ENCODE measurements at places on chromosomes 5 and 9.

DNA sequence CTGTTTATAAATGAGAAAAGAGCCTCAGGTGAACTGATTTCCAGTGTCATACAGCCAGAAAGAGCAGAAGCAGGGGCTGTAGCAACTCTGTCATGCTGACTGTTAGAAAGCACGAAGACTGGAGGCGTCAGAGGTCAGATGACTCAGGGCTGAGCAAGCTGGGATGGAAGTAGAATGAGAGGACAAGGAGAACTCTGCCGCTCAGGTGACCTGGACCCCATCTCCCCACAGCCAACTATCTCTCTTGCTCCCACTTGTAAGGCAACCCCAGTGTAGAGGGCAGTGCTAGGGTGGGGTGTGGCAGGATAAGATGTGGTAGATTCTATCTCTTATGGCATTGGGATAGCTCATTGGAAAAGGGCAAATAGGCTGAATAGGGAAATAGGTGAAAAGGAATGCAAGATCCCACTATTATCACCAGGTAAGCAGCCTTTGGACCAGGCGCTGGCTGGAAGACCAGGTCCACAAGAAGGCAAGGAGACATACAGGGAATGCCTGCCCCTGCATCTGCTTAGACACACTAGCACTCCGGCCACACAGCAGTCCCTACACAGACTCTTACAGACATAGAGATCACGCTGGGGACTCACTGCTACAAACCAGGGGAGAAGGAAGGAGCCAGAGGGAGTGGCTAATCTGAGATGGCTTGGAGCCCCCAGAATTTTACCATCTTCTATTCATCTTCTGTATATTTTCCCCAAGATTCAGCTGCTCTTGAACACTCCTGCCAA, 21.2 kb upstream of the LOX start:
- no peak for DNase-seq

DNA sequence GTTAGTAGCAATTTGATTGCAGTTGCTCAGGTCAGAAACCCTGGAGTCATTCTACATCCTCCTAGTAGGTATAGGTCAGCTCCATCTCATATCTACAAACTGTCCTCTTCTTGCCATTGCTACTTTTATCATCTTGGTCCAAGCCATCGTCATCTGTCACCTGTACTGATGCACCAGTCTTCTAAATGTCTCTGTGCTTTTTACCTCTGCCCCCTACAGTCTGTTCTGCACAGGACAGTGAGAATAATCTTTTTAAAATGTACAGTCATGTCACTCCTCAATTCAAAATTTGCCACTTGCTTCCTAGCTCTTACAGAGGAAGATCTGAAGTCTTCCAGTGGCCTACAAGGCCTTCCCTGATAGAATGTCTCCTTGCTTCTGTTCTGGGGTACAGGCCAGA, 6.8 kb downstream of the NNT start:
- no peak for DNase-seq

GRCh38 chr5:167945542-167946384, 345.7 kb upstream of the WWC1 start:
- DNase-seq: no peak

DNA sequence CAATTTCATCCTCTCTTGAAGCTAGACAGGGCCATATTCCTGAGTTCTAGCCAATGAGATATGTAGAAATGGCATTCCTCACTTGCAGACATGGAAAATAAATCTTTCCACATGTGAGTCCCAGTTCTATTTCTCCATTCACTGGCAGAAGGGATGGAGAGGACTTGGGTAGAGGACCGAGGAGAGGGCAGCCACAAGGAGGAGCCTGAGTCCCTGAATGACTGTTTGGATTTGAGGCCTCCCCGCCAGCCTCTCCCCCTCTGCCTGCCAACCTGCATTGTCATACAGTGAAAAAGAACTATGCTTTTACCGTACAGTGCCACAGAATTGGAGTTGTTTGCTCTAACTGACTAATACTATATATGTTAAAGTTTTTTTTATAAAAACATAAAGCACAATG, 583.0 kb upstream of the WWC1 start:
- DNase-seq: no peak

DNA sequence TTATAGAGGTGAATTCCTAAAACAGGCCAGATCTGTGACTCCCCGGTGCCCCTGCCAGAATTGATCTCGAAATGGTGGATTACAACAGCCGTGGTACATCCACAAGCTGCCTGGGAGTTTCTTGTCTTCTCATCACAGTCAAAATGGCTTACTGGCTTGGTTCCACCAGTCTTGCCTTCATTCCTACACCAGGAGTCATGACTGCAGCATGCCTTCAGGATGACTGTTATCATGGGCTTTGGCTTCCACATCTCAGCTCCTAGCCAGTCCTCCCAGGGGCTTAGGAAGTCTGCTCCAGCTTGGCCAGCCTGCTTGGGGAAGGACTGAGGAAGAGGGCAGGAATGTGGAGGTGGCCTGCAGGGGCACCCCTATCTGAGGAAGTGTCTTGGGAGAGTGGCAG, 132.9 kb upstream of the NR3C1 start:
- no peak for DNase-seq

DNA sequence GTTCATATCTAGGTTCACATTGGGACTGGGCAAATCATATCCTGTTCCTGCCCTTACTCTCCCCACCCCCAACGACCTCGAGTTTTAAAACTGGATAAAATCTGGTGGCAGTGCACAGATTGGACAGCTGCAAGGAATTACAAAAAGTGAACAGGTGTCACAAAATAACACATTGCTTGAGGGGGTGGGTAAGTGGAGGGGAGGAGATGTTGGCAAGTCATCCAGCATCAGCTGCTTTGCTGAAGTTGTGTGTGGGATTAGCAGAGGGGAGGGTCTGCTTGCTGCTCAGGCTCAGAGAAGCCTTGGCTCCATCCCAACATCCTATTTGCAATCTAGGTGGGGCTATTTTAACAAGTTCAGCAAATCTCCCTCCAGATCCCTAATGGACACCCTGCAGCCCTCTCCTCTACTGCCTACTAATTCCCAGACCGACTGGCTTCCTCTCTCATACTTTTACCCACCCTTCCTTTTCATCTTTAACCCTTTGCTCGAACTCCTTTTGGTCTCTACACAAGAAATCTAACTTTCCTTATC, 39.8 kb upstream of the SLC24A2 start:
- no peak for DNase-seq
